Stimulated activated CD4-positive, alpha-beta T cell treated with anti-CD3 and anti-CD28 coated beads, Interleukin-12 subunit alpha, Interleukin-12 subunit beta, amount 100 ng/mL, for 24 hours (primary cell): ENCODE measurements at places on chromosomes 11 and 22.

GRCh38 chr11:68999093-68999747, 13.8 kb downstream of the MRGPRF start:
- no peak for DNase-seq

GRCh38 chr11:114225661-114226060, 70.5 kb upstream of the NNMT start:
- no peak for DNase-seq

DNA sequence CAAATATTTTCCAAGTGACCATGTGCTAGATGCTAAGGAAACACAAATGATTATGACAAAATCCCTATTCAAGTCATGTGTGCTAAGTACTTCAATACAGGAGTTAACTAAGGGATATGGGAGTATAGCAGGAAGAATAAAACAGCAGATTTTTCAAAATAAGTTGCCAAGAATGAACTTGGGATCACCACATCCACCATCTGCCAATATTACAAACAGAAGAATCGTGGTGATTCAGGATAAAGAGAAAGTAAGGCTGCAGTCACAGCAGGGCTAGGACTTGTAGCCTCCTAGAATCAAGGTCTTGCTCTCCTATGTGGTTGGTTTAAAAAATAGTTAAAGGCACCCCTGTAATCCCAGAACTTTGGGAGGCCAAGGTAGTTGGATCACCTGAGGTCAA, 34.3 kb downstream of the MRTFA start:
- no peak for DNase-seq

- no peak for DNase-seq
Measured at GRCh38 chr22:30351226-30351625, 5.5 kb downstream of the SF3A1 start.

- no peak for DNase-seq
Measured at GRCh38 chr11:126756421-126756820, 244.1 kb downstream of the KIRREL3 start.

GRCh38 chr11:121439759-121440158, 12.4 kb upstream of the SORL1 start:
- no peak for DNase-seq

GRCh38 chr11:64970731-64971151, 1.2 kb downstream of the MAJIN start:
- no peak for DNase-seq

DNA sequence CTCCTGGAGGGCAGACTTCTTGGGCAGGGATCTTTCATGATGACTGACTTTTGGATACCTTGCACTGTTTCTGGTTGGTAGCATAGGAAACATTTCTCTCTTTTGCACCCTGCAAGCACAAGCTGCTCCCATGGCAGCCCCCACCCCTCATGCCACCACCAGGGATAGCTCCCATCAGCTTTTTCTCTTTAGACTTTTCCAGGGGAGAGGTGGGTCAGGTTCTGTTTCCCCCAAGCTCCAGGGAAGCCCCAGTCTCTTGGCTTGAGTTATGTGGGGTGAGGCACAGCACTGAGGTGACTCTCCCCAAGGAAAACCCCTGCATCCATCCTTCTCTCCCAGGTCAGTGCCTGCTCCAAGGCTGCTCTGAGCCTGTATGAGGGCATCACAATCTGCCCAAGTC, 22.5 kb downstream of the LRRC32 start:
- no peak for DNase-seq

GRCh38 chr22:37909766-37910165, 3.7 kb downstream of the MICALL1 start:
- DNase-seq = no peak

- no peak for DNase-seq
Measured at GRCh38 chr22:35219012-35219411, 38.3 kb upstream of the HMGXB4 start.

GRCh38 chr11:77102246-77103210, at the start of gene OMP:
OMP (plus strand) TSS chr11:77102840; CDS start chr11:77102840, 0 bp downstream.
- no peak for DNase-seq

DNA sequence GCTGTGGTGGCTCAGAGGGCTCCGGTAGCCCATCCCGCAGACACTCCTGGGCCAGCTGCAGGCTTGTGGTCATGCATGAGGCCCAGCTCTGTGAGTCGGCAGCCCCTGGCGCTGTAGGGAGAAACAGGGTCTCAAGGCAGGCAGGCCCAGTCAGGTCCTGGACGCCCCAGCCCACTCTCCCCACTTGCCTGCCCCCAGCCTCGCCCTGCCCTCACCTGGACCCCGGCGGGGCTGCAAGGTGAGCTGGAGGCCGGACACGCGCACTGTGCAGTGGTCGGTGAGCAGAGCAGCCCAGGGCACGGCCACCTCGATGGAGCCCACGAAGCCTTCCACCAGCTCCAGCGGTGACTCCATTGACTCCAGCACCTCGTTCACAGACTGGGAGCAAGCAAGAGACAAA, 2.9 kb downstream of the ATG2A start:
- DNase-seq = no peak

- no peak for DNase-seq
Measured at GRCh38 chr11:34501949-34502348, 11.6 kb downstream of the ELF5 start.

GRCh38 chr11:120565466-120566155, 54.1 kb downstream of the GRIK4 start:
- no peak for DNase-seq

DNA sequence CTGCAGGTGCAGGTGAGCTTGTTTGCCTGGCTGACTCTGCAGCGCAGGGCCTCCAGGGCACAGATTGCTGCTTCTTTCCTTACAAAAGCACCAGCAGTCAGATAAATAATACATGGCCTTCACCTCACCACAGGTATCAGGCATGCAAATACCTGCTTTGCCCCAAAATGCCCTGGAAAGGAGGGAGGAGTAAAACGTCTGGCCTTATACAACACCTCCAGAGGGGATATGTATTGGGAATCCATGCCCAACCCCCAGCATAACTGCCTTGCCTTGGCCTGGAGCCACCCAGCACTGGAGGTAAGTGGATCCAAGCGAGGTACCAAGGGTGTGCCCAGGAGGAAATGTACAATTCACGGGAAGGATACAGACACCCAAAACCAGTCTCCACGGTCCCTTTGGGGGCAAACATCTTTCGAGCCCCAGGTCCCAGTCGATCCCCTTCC, 860 bp downstream of the TMEM184B start:
- DNase-seq = no peak

- DNase-seq = no peak
Measured at GRCh38 chr11:23956586-23956985, 540.3 kb upstream of the LUZP2 start.

DNA sequence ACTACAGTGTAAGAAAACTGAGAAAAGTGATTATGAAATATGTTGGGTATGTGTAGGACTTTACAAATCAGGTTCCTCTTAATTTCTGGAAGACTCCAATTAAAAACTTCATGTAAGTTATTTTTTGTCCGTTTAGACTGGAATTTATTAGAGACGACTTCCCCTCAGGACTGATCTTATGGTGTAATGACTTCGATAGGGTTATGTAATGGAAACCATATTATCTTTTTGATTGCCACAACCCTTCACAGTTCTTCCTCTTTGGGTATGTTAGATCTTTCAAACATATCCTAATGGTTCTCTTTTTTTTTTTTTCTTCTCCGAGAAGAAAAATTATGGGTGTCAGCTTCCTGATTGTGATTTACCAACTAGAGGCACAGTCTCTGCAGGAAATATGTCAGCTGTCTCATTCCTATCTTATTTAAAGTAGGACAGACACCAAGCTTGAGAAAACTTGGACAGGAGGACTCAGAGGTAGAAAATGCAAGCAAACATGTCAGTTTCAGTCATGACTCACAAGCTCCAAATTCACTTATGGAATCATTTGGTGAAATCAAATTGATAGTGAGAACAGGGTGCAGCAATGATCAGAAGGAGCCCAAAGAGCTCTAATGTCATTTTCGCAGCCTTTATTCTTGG, 11.1 kb upstream of the LDLRAD3 start:
- DNase-seq = no peak

DNA sequence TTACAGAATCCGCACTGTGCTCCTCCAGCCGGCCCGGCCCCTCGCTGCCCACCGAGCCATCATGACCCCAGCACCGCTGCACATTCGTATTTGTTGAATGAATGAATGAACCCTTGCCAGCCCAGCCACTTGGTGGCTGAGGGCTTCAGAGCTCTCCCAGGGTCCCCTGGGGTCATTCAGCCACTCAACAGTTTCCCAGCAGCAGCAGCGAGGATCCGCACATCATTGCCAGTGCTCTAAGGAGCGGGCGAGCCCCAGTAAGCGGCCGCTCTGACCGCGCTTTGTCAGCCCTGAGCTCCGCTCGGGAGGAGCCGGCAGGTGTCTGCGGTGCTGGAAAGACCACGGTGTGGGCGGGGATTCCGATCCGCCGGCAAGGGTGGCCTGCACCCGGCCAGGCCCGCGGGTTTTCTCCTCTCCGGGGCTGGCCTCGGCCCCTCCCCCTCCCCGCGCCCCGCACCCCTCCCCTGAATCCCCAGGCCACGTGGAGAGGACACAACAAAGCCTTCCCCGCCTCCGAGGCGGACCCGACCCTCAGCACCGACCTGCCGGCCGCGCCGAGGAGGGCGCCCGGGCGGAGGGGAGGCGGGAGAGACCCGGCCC, 563 bp downstream of the BID start:
- DNase-seq = peak; percentile 60

GRCh38 chr11:119659971-119660723, 68.9 kb downstream of the NECTIN1 start:
- DNase-seq = no peak

DNA sequence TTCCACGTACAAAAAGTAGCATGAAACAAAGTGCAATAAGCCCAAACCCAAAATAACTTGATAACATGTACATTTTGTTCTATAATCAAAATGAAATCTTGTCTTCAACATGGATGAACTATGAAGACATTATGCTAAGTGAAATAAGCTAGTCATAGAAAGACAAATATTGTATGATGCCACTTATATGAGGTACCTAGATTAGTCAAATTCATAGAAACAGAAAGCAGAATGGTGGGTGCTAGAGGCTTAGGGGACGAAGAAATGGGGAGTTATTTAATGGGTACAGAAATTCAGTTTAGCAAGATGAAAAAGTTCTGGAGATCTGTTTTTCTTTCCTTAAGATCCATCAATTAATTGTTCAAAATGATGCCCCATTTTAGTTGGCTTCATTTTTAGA, 7.5 kb downstream of the PGM2L1 start:
- DNase-seq = no peak

DNA sequence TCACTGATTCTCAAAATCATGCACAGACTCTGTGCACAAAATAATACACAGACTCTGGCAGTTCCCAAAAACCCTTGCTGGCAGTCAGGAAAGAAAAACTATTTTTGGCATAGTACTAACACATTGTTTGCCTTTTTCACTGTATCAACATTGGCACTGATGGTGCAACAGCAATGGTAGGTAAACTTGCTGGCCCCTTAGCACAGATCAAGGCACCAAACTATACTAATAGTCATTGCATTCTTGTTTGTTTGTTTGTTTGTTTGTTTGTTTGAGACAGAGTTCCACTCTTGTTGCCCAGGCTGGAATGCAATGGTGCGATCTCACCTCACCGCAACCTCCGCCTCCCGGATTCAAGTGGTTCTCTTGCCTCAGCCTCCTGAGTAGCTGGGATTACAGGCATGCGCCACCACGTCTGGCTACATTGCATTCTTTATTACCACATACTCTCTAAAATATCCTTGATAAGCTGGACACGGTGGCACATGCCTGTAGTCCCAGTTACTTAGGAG, 81.0 kb upstream of the SLC6A5 start:
- DNase-seq = no peak

GRCh38 chr11:33476945-33477606, 219.9 kb downstream of the HIPK3 start:
- DNase-seq = no peak

DNA sequence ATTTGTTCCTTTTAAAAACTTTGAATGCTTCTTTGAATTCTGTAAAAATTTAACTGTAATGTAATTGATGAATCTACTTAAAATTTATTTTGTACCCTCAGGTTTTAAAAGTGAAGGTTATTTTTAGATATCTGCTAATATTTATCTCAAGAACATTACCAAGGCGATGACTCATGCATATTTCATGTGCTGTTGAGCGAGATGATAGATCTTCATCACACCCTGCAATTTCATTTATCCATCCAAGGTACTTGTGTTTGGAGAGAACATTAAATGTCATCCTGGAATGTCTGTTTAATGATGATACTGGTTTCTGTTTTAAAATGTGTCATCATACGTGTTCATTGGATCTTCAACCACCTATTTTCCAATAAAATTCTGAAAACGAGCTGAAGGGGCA, 6.7 kb upstream of the OOSP4A start:
- DNase-seq = no peak

GRCh38 chr11:15053191-15053685, 20.2 kb upstream of the CALCB start:
- no peak for DNase-seq

DNA sequence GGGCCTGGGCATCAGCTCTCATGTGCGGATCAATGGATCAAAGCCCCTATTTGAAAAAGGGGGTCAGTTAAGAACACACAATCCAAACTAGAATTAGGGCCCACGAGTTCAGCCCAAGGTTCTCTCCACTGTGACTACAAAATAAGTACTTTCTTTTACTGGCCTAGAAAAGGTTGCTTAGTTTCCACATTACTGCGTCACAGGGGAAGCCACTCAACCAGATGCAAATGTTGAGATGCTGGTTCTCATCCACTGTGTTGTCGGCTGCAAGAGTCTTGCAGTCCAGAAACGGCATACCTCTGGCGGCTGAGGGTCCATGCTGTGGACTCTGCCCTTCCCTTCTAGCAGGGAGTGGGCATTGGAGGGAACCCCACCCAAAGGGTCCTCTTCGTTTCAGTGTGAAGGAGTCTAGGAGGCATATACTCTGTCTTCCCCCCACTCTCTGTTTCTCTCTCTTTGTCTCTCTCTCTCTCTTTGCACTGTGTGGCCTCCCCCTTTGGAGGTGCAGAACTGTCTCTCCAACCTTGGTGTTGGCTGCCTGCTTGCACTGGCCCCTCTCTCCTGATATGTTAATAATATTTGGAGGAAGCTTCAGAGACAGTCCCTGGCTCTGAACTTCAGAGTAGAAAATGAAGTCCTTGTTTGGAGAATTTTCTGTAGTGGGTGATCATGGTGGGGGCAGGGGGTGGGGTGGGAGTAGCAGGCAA, 99.0 kb upstream of the NNMT start:
- DNase-seq = no peak

- DNase-seq = peak; percentile 40
Measured at GRCh38 chr11:18731949-18732821, 6.2 kb upstream of the IGSF22 start.

- no peak for DNase-seq
Measured at GRCh38 chr11:108588287-108588686, 5.3 kb downstream of the EXPH5 start.

DNA sequence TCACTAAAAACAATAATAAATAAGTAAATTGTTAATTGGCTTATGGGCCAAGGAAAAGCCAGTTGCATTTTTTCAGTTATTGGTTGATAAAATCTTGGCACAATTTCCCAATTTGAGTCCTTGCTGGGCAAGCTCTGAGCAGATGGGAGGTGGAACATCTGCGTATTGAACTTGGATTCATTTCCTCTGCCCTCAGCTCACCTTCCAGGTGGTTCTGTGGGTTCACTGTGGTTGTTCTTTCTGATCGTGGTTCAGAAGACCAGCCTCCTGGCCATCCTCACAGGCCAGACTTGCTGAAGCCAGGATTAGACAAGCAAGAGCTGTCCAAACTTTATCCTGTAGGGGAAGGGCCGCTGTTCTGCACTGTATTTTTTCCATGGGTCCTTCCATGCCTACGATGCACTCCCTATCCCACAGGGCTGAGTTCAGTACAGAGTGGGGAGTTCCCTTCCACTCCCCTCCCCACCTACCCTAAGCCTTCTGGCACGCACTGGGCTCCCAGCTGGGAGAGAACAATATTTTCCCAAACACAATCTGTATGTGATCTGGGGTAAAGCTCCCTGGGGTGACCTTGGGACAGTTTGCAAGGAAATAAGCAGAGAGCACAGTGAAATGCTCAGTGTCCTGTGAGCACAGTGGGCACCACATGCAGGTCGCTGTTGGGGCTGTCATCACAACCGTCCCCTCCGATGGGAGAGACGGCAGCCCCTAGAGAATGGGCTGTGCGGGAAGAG, 43.5 kb upstream of the TP53I11 start:
- no peak for DNase-seq
